HFFc6 (cell line): ENCODE measurements at places on chromosomes 1 and 21. TPM values are rescaled to one million over a fixed set of nuclear protein-coding genes. Genes with fewer than 3 reads are reported as not detected.

The PIK3C2B gene
- total RNA-seq: 1.9 to 3.0 TPM (median 2.8 TPM) in 3 replicates

The FMO3 gene
- 0.92 TPM in 1 of 3 replicates, not detected in the others for total RNA-seq

The CAMK1G gene
- 4.5 to 8.0 TPM (median 7.0 TPM) in 3 replicates for total RNA-seq

The HLX gene
- 7.4 to 11.7 TPM (median 11.4 TPM) in 3 replicates for total RNA-seq

GRCh38 chr1:107194380-107194779 is 53.5 kb downstream of the NTNG1 start:
- no peak for DNase-seq

DNA sequence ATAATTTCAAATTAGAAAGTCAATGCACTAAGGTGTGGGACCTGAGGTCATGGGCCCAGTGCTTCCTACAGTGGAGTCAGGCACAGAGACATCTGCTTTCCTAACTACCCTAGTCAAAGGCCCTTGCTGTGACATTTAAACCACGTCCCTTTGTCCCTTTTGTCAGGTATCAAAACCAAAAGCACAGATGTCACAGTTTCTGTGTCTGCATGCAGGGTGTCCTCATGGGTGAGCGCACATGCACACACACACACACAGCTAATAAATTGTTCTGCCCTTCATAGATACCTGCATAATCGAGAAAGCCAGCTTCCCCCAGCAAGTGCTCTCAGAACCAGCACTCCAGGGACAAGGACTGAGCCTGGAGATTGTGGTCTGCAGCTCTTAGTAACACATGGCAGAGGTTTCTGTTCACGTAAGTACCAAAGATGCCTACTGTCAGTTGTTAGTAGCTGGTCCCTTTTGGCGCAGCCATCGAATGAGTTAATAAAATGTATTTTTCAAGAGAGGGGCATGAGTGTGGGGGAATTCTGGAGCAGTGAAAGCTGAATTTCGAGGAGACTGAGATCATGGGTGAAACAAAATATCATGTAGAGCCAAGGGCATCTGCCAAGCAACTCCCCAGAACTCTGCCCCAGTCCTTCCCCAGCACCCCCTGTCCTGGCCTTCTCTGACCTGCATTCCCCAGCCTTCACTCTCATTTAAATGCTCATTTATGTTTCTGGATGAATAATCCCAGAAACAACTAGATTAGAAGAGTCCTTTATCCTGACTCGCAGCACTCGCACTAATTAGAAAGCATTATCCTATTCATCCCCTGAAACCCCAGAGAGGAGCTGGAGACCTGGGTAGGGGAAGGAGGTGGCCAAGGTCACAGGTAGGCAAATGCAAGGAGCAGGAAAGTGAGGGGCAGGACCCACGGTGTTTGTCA is 25.5 kb downstream of the TNR start:
- DNase-seq: no peak

DNA sequence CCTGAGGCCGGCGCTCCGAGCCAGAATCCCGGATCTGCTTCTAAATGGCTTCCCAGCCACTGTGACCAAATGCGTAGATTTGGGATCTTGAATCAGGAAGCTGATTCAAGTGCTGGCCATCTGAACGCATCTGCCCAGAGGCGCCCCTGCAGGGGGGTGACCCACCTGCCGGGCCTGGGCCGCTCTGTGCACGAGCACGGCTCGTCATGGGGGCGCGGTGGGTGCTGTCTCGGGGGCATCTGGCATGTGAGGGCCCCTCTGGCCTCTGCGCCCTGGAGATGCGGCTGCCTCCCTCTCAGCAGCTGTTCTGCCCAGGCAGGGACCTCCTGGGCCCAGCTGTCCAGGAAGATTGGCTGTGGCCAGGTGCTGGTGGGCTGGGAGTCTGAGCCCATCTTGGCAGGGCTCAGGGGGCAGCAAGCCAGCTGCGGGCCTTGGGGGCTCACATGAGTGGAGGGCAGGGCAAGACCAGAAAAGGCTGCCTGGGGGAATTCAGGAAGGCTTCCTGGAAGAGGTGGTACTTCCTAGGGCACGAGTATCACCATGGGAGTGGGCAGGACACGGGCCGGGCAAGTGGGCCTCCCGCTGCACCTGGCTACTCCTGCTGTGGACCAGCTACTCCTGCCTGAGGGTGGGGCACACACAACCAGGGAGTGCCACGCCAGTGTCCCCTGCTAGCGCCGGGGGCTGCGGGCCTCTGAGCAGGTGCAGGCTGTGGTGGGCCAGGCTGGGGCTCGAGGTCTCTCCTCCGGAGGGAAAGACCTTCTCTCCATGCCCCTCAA is 25.1 kb downstream of the PLCH2 start:
- DNase-seq: no peak

DNA sequence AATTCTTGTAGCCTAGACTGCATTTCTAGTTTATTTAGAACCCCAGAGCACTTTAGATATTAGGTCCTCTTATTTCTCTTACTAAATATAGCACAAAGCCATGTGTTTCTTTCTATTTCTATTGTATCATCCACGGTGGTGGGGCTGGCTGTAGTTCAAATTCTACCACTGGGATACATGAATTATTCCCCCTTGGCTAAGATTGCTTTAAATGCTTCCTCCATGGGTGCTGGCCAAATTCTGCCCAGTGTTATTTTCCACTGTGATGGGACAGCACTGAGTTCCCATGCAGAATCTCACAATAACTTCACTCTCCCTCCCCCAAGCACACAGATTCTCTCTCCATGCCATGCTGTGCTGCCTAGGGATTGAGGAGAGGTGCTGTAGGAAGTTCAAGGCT is 41.5 kb upstream of the GBP6 start:
- DNase-seq: no peak

- no peak for DNase-seq
These were observed 16.2 kb upstream of the CAPN9 start for GRCh38 chr1:230730977-230731376.

DNA sequence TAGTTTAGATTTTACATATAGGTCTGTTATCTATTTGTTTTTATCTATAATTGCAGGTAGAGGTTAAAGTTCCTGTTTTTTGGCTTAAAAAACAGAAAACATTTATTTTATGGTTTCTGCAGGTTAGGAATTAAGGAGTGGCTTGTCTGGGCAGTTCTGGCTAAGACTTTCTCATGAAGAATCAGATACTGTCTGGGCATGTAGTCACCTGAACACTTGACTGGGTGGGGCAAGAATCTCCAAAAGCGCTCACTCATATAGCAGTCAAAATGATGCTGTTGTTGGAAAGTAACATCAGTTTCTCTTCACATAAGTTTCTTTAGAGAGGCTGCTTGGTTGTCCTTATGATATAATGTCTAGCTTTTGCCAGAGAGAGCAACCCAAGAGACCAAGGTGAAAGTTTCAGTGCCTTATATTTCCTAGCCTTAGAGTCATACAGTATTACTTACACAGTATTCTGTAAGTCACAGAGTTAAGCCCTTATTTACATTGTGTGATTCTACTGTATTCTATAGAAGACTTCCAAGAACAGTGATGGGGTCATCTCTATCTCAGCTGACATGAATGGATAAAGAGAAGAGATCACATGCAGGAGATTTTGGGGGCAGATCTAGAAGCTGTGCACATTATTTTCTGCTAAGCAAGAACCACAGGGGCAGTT is 125.4 kb upstream of the GPR52 start:
- no peak for DNase-seq
